ENCODE measurements at places on chromosomes 16 and 17.

DNA sequence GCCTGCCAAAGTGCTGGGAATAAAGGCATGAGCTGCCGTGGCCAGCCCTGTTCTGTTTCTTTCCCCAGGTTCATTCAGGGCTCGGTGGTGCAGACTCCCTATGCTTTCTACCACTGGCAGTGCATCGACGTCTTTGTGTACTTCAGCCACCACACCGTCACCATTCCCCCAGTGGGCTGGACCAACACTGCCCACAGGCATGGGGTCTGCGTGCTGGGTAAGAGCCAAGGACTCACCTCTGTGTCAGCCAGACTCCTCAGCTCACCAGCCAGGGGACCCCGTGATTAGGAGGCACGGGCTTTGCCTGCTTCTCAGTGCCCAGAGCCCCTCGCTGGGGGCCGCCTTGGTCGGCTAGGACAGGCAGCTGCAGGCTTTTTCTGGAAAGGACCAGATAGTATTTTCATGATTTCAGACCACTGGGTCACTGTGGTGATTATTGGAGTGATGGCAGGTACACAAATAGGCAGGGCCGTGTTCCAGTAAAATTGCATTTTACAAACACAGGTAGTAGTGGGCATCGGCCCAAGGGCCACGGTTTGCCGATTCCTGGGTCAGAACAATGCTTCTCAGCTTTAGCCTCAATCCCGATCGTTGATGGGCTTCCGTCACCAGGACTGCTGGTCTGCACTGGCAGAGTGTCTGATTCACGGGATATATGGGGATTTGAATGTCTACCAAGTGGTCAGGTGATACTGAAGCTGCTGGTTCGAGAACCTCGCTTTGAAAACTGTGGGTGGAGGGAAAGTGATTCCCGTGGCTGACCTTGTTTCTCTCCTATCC is 5.0 kb downstream of the ENGASE start:
- DNase-seq = no peak

DNA sequence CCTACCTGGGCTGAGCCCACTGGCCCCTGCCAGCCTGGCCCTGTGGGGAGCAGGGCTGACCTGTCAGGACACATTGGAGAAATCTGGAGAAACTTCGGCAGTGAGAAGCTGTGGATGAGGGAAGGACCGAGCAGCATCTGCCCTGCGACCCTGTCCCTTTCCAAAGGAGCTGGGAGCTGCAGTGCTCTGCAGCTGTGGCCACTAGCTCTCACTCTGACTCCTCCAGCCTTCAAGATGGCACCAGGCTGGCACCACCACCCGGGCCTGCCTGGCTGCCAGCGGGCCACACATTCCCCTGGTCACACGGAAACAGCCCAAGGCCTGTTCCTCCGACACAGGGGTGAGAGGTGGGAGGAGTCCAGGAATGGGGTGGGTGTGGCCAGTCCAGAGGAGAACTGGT is 30.1 kb downstream of the CD300LG start:
- DNase-seq = no peak

GRCh38 chr16:3027983-3028715 is 4.3 kb downstream of the THOC6 start:
- DNase-seq = peak; percentile 74

DNA sequence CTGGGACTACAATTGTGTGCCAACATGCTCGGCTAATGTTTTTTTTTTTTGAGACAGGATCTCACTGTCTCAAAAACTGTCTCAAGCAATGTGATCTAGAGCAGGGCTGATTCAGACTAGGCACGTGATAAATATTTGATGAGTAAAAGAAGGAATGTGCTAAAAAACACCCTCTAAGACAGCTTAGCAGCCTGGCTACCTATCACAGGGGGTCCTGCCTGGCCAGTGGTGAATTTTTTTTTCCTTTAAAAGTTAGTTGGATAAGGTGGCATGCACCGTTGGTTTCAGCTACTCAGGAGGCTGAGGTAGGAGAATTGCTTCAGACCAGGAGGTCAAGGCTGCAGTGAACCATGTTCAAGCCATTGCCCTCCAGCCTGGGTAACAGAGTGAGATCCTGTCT is 14.8 kb upstream of the GPATCH8 start:
- DNase-seq = no peak

DNA sequence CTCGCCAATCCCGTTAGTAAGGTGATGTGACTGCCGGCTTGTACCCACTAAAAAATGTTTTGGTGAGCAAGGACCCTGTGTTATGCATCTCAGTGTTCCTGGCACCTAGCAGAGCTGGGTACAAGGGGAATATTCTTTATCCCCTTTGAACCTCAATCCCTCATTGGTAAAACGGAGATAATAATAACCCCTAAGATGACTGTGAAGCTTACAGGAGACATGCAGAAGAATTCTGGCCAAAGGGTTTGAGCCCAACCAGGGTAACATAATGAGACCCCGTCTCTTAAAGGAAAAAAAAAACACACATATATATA is 896 bp downstream of the GGA2 start:
- no peak for DNase-seq

GRCh38 chr17:78126895-78127238 is 1.7 kb downstream of the TMC6 start:
- no peak for DNase-seq

GRCh38 chr17:31596382-31597323 is 205.2 kb downstream of the RAB11FIP4 start:
- DNase-seq = peak; percentile 96

DNA sequence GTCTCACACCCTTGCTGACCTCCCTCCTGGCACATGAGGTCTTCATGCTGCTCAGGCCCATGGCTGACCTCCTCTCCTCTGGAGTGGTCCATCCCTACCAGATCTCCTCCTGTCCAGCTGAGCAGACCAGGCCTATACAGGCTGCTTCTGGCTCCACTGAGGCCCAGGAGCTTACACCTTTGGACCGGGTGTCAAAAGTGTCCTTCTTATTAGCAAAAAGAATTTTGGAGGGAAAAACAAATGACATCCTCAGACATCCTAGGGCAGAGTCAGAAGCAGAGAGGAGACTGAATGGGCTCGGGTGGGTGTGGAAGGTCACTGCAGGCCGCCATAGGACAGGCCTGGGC is 38.1 kb downstream of the WSB1 start:
- no peak for DNase-seq

- DNase-seq = peak; percentile 94
These were observed 67.3 kb upstream of the PLCG2 start for GRCh38 chr16:81711657-81712319.

GRCh38 chr16:69443927-69444631 is 19.7 kb downstream of the CYB5B start:
- peak; percentile 66 for DNase-seq

- DNase-seq = no peak
These were observed 64.5 kb downstream of the HS3ST3A1 start for GRCh38 chr17:13537167-13537731.

- peak; percentile 26 for DNase-seq
These were observed 43.6 kb downstream of the SMG6 start for GRCh38 chr17:2259769-2260536.

DNA sequence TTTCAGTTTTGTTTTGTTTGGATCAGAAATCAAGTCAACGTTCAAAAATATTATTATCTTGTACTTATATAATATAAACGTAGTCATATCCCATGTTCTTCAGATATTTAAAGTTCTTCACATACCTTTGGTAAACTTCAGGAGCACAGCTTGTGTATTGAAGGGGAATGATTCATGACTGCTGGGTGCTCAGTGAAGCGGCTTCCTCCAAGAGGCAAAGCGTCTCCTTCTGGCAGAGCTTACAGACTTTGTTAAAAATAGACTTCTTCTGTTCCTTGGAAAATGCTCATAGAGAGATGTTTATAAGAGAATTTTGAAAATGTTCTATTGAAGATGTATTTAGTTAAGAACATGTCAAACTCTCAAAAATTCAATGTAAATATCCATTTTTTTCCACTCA is 155.6 kb upstream of the CNTNAP4 start:
- no peak for DNase-seq

DNA sequence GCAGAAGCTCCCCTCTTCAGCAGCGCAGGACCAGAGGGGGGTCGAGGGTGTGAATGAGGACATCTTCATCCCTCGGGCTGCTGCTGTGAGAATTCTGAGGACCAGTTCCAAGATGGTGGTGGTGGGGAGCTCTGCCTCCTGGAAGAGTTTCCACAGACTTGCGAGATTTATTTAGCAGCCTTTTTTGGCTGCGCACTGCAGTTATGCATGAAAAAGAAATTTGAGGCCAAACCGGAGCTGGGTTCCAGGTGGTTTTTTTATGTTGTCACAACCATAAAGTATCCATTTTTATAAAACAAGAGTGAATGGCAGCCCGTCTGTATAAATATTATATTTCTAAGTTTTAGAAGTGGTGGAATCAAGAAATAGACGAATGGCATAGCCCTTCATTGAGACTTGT is 76.9 kb upstream of the CLEC18A start:
- DNase-seq = no peak

DNA sequence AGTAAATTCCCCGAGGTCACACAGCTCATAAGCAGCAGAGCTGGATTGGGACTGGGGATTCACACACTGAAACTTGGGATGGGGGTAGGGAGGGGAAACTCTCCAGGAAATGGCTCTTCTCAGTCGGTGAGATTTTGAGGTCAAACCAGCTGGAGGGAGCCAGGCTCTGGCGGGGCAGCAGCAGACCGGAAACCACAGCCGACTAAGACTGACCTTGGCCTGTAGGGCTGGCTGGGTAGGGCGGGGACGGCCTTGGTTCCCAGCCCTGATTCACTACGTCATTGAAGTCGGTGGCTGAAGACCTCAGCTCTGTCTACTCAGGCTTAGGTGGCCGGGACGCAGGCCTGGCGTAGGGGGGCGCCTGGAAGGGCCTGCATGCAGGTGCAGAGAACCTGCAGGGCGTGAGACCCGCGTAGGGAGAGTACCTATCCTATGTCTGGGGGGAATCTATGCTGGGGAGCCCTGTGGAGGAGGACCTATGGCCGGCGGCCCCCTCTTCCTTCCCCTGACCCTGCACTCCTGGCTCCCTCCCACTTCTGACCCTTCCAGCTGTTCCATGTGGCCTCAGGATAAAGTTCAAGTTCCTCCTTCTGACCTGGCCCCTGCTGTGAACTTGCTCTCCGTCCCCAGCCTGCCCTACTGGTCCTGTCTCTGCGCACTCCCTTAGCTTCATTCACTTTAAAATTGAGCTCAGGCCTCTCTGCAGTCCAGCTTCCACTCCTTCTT is 11.9 kb upstream of the SLC4A1 start:
- peak; percentile 85 for DNase-seq

GRCh38 chr16:28562199-28562598 is 8.5 kb downstream of the SGF29 start:
- no peak for DNase-seq

GRCh38 chr17:17781591-17782496 is 54.9 kb downstream of the SREBF1 start:
- DNase-seq = peak; percentile 45

DNA sequence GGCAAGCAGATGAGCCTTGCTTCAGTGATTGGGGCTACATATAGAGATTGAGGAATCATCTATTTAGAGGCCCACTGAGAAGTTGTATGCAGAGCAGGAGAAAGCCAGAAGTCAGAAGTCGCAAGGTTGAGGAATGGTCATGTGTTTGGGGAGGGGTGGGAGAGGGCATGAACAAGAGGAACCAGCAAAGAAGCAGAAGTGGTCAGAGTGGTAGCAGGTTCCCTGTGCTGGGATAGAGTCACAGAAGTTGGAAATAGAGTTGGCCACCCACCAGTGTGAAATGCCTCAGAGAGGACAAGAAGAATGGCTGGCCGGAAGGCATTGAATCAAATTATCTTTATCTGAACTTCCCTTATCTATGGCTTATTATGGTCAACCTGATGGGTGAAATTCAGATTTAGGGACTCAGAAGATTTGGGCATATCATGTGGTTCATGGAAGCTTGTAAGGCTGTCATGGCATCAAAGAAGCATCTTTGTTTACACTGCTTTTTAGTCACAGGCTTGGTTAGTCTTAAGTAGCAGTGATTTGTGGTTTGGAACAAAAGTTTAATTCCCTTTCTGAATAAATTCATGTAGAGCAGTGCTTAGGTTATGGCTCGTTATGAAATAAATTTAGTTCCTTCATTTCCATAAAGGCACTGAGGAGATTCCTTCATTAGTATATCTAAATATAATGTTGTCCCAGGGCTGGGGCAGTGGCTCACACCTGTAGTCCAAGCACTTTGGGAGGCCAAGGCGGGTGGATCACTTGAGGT is 19.7 kb downstream of the MAP3K3 start:
- DNase-seq = no peak

DNA sequence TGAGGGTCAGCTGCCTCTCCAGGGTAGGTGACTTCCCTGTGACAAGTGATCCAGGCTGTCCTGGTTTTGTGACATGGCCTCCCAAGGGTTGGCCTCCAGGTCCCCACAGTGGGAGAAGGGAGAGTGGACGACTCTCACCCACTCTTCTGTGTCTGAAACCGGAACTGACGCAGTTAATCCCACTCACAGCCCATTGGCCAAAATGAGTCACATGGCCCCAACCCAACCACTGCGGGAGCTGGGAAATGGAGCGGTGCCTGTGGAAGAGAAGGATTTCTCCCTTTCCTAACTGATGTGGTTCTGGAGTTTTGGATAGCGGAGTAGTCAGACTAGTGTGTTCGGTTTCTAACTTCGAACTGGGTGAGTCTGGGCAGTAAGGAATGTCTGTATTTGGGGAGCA is 79.4 kb downstream of the ABCC6 start:
- DNase-seq = no peak

DNA sequence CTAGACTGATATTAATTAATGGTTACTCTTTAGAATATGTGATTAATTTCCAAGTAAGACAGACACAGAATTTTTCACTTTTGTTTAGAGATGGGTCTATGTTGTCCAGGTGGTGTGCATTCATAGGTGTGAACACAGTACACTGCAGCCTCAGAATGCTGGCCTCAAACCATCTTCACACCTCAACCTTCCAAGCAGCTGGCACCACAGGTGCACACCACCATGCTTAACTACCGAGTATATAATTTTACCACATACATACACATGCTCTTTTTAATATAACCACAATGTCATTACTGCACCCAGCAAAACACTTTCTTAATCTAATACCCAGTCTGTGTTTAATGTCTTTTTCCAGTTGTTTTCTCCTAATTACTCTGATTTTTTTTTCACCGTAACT is 23.9 kb downstream of the N4BP1 start:
- DNase-seq = no peak

- DNase-seq = no peak
These were observed 9.2 kb downstream of the LUC7L start for GRCh38 chr16:220021-220420.

GRCh38 chr16:57981636-57982035 is 10.7 kb upstream of the CNGB1 start:
- no peak for DNase-seq

DNA sequence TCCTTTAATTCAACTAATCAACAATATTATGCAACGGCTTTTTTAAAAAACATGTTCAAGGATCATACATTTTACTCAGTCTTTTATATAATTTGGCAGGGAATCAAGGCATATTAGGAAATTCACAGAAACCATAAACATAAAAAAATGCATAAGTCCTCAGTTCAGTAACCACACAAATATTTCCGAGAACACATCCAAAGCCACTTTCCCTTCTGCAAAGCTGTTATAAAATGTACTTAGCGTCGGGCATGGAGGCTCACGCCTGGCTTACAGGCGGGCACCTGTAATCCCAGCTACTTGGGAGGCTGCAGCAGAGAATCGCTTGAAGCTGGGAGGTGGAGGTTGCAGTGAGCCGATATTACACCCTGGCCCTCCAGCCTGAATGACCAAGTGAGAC is 9.7 kb upstream of the ZC3H7A start:
- DNase-seq = no peak

Data from fibroblast of pulmonary artery (primary cell).